HS-27A (cell line): ENCODE measurements at places on chromosomes 12 and 14.

DNA sequence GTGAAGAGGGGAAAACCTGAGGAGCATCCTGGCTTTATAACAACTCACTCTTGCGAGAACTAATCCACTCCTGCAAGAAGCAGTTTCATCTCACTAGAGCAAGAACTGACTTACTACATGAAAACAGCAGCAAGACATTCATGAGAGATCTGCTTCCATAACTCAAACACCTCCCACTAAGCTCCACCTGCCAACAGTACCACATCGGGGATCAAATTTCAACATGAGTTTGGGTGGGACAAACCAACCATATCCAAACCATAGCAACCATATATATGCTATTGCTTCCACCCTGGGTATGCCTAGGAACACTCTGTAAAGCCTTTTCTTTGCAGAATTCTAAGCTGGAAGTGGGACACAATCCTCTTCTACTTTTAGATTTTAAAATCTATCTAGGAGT, 13.9 kb upstream of the AVPR1A start:
- DNase-seq, result no peak

- no peak for DNase-seq
These were observed 21.4 kb downstream of the B4GALNT3 start for GRCh38 chr12:480831-481816.

DNA sequence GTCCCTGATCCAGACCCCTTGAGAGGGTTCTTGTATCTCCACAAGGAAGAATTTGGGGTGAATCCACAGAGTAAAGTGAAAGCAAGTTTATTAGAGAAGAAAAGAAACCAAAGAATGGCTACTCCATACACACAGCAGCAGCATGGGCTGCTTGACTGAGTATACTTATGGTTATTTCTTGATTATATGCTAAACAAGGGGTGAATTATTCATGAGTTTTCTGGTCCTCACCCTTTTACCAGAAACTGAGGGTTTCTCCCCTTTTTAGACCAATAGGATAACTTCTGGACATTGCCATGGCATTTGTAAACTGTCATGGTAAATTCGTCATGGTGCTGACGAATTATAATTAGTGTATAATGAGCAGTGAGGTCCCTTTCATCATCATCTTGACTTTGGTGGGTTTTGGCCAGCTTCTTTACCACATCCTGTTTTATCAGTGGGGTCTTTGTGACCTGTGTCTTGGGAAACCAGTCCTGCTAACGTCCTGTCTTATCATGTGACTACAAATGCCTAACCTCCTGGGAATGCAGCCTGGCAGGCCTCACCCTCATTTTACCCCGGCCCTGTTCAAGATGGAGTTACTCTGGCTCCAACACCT, 121.9 kb downstream of the SPTSSA start:
- no peak for DNase-seq

- no peak for DNase-seq
These were observed 229.5 kb downstream of the CACNA1C start for GRCh38 chr12:2282318-2282717.

- DNase-seq, result no peak
These were observed 57.2 kb downstream of the HMGA2 start for GRCh38 chr12:65881348-65881961.

DNA sequence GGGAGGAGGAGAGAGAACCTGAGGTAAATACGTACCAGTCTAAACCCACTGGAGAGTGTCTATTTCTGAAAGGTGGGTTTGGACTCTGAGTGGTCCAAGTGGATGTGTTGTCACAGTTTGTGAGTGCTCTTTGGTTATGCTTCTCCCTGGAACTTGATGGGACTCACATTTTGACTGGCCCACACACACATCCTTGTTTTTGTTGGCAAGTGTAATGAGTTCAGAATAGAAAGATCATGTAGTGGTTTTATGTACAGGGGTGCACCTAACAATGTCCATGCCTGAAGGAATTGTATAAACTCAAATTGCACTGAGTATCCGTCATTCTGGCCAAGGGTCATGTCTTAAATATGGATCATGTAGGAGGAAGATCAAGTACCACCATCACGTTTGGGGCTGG, 4.8 kb downstream of the PPFIBP1 start:
- no peak for DNase-seq

DNA sequence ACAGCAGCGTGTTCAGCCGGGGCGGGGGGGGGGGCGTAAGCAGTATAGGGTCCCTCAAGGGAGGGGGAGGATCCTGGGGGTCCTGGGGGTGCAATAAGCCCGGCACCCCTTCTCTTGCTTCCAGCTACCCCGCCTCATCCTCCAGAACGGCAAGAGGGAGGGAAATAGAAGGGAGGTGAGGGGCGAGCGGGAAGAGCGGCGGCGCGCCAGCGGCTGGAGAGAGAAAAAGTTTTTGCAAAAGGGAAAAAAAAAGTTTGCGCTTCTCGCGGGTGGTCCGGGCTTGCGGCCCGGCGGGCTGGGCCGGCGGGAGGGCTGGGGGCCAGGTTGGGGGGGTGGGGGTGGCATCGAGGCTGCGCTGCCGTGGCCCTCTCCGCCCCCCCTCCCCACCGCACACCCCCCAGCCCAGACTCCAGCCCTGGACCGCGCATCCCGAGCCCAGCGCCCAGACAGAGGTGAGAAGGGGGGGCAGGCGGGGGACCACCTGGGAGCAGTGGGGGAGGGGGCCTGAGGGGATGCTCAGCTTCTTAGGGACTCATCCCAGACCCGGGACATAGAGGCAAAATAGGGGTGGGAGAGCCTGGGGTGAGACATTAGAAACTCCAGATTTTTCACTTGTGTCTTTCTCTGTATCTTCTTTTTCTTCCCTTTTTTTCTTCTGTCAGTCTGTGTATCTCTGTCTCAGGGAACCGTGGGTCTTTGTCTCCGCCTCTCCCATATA, at the start of gene GLI1:
GLI1 (plus strand) TSS at position 36 of the 718 bp plus-strand sequence. CDS start 3,907 bp downstream, outside the sequence.
- DNase-seq, result no peak

DNA sequence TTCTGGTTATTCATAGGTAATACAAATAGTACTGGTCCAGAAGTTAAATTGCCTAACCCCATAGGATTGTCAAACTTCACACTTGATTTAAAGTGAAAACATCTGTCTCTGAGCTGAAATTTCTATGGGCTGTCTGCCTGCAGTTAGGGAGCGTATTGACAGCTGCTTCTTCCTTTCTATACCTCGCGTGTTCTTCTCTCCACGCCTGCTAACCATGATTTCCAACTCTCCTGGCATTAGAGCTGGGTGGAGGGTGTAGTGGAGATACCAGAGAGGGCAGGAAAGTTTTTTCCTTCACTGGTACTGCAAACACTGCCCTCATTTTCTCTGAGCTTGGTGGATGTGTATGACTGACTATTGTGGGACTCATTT, 429.0 kb upstream of the FBXO33 start:
- no peak for DNase-seq

DNA sequence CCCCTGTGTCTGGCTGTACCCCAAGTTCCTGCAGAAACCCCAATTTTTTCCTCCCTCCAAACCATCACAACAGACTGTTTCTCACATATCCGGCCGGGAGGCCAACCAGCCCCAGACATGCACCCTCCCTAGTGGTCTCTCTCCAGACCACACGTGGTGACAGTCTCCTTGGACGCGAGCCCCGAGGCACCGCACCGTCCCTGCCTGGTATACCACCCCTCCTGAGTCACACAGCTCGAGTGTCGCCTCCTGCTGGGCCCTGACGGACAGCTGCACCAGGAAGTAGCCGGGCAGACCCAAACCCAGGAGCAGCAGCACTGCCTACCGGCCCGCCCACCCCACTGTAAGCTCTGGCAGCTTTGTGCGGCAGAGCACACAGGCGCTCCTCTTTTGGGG, 97.4 kb downstream of the RFLNA start:
- DNase-seq, result no peak

DNA sequence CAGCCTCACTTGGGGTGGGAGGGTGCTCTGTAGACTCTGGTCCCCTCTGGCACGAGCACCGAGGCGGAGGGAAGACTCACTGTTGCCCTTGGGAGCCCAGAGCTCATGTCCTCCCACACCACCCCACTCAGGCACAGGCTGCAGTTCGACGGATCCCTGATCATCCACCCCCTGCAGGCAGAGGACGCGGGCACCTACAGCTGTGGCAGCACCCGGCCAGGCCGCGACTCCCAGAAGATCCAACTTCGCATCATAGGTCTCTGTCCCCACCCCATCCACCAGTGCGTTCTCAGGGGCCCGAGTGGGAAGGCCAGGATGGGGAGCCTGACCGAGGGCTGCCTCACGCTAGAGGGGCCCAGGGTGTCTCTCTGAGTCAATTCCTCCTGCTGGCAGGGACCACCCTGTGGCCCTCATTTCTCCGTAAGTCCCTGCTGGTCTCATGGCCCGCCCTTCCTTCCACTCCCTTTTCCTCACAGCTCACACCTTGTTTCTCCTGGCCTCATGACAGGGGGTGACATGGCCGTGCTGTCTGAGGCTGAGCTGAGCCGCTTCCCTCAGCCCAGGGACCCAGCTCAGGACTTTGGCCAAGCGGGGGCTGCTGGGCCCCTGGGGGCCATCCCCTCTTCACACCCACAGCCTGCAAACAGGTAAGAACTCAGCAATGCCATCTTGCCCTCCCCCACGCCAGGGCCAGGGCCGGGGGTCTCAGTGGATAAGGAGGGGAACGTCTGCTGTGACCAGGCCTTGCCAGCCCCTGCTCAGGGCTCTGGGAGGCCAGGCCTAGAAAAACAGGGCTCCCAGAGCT, 27.0 kb downstream of the PAPLN start:
- DNase-seq, result no peak

DNA sequence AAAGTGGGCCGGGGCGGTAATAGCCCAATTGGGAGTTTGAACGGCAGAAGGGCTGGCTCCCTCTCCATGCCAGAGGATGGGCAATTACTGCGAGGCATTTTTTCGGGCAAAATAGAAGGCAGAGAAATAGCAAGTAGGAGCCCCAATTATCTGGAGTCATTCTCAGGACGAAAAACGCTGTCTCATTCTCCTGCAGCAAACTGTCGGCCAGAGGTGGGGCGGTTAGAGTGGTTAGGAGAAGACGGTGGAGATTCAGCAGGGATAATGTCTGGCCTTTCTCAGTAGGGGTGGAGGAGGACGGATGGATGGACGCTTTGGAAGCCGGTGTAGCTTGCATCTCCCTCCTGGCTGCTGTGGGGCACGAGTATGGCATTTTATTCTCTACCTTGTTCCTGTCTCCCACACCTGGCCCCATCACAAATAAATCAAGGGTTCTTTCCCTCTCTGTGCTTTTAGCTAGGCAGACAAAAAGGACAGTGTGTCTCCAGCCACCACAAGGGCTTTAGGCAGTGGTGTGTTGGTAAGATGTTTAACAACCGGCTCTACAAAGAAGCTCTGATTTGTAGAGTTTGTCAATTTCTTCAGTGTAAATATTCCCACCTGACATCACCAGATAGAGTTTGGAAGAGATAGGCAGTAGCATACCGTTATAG, 140.5 kb upstream of the LHX5 start:
- no peak for DNase-seq

DNA sequence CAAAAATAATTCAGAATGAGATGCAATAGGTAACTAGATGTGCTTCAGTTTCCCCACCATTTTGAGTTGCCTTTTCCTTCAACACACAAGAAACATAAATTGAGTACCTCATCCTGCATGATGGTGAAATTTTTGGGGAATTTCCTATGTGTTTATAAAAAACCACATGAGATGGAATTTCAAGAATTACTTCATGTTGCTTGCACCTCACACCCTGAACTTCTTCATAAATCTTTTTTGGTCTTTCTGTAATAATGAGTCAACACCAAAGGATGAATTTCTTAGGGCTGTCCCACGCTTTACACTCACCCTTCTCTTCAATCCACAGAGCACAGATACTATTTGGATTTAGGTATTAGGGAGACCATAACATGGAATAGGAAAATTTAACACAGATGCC, 22.6 kb upstream of the LUM start:
- DNase-seq, result peak; percentile 75

GRCh38 chr12:11150832-11151231, 16.4 kb upstream of the TAS2R30 start:
- no peak for DNase-seq

GRCh38 chr14:86055512-86056075, 525.6 kb downstream of the FLRT2 start:
- no peak for DNase-seq

DNA sequence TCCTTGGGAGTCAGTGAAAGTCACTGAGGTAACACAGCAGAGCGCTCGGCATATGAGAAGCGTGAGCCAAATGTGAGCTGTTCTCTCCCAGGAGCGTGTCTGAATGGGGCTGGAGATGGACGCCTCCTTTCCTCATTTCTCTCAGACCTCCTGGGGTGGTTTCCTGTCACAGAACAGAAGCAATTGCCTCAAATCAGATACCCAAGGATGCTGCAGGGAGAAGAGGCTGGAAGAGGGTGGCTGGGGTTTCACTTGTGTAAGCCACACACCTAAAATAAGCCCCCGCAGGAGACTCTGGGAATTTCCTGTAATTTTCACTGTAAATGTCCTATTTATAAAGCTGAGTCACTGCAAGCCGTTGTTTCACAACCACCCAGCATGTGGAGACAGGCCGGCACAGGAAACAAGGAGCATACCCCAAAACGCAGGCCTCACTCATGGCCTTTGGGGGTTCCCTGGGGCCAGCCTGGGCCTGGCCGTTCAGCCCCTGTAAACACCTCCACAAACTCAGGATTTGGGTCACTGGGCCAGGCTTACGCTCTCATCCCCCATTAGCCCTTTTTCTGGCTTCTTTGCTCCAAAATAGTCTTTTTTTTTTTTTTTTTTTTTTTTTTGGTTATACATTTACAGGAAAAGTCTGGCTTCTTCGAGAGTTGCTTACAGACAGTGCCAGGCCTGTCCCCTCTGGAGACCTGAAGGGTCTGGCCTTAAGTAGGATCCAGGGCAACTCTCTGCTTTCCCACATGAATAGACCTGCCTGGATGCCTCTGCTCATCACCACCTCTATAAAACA, 55.3 kb downstream of the VCPKMT start:
- DNase-seq, result no peak

DNA sequence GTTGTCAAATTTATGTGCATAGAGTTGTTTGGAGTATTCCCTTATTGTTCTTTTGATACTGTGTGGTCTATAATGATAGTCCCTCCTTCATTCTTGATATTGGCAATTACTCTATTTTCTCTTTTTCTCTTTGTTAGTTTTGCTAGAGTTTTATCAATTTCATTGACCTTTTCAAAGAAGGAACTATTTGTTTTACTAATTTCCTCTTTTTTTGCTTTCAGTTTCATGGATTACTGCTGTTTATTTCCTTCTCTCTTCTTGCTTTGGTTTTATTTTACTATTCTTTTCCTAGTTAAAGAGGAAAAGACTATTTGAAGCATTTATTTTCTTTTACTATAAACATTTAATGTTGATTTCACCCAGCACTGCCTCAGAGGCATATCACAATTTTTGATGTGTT, 250.9 kb upstream of the PELI2 start:
- DNase-seq, result no peak

GRCh38 chr14:94614802-94615201, 2.6 kb downstream of the SERPINA3 start:
- DNase-seq, result no peak

- DNase-seq, result no peak
These were observed 144.3 kb upstream of the GSC start for GRCh38 chr14:94914191-94914590.

GRCh38 chr14:58560208-58560607, 77.6 kb upstream of the DACT1 start:
- no peak for DNase-seq

DNA sequence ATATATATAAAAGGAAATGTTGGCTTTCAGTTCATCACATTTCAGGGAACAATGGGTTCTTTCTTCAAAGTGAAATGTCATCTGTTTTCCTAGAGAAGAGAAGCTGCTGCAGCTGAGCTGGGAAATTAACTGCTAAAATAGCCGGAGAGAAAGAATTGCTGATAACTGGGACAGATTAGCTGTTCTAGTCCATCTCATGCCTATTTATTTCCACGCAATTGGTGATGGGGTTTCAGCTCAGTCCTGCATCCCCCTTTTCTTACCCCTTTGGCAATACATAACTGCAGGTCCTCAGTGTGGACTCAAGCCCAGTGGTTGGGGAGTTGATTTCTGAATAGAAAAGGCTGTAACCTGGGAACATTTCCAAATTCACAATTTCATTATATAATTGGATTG, 436.9 kb upstream of the TMEM132C start:
- DNase-seq, result no peak
